ENCODE measurements at places on chromosomes 3 and 15.
A peak's percentile ranks its signal among the peaks of the same experiment; 100 is the strongest.

DNA sequence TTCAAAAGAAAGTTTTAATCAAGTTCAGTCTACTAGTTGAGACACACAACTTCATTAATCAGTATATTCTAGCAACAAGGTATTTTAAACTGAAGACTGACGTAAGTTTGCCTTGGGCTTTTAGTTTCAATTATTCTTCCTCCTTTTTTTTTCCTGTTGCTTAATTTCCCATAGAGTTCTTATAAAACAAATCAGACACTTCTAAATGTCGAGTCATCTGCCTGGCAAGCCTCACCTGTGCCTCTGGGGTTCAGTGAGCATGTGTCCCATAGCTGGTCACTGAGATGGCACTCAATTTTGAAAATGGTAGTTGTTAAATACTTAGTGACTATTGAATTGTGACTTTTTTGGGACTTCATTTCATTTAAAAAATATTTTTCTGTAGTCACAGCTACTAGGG lies 27.4 kb downstream of the NKIRAS1 start:
- no peak for DNase-seq

DNA sequence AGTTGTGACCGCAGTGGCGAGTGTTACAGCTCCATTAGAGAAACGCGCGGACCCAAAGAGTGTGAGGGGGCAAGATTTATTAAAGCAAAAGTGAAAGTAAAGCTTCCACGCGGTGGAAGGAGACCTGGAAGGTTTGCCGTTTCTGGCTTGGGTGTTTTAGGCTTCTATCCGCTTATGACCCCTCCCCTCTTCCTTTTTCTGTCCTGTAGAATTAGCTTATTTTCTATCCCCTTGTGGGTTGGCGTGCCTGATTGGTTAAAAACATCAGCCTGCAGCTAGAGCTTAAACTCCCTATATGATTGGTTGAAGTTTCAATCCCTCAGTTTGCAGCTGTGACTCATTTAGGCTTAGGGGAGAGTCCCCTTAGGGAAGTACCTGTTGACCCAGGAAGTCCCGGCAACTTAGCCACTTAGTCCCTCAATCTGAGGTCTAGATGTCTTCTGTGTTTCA lies 39.6 kb downstream of the C3orf38 start:
- DNase-seq = no peak

DNA sequence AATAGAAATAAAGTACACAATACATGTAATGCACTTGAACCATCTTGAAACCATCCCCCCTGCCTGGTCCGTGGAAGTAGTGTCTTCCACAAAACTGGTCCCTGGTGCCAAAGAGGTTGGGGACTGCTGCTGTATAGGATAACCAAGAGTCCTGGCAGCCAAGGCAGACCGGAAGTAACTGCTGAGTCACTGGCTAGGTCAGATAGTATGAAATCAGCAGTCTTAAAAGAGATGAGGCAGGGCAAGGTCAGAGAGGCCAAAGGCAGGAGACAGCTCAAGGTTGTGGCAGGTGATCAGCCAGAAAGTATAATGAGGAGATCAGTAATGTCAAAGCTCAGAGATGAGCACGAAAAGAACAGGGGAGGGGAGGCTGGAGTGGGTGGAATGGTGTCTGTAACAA lies 60.2 kb downstream of the MAP3K13 start:
- no peak for DNase-seq

DNA sequence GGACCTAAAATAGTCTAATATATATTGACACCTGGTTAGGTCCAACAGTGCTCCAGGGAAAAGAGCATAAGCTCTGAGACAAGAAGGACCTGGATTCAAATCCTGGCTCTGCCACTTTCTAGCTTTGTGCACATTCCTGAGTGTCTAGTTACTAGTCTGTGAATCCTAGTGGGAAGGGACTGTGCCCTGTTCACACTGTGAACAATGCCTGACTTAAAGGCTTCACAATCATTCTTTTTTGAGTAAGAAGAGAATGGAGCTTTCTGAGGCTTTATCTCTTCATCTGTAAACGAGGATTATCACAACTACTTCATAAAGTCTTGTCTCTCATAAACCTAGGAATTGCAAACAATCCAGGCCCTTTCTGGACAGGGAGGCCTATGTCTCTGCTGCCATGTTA lies 235.9 kb downstream of the SOX2 start:
- DNase-seq = no peak

DNA sequence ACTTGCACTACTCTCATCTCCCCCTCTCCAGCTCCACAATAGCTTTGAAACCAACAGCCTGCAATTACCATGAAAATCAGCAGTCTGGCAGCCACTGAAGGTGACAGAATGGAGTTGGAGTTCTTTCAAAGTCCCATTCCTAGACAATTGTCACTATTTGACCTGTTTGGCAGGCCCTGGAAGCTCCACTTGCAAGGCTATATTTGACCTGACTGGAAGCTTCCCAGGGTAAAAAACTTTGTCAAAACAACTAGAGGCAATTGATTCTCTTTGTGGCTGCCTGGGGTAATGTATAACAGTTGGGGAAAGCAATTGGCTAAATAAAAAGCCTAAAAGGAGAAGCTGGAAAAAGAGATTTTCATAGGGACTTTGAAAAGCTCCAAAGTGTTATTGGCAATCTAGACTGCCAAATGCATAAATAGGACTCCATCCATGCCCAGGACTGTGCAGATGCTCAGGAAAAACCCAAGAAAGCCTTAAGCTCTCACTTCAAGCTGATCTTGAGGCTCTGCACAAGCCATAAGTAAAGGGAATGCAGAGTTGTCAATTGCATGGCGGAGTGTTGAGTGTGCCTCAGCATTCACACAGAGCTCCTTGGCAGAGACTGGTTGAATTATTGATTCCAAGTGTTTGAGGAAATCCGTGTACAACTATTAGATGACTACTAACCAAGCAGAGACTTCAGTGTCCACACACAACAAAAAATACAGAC lies 18.3 kb downstream of the GREM1 start:
- DNase-seq = no peak

- no peak for DNase-seq
These were observed 248.7 kb upstream of the CBLB start for GRCh38 chr3:106117490-106117858.

DNA sequence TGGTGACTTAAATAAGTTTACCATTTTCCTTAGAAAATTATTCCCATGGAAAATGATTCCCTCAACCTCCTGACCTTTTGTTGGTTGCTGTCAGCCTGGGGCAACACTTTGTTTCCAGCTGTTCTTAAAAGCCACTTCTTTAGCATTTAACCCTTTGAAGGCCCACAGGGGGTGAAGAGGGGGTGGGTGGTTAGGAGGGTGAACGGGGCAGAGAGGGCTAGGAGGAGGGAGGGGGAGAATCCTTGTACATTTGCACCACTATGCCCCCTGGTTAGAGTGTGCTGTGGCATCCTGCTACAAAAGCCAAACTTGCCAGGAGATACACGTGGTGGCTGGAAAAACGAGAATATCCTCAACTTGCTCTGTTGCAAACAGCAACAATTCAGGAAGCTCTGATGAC lies 273.2 kb upstream of the RGMA start:
- DNase-seq = no peak

- no peak for DNase-seq
These were observed 25.7 kb upstream of the MB21D2 start for GRCh38 chr3:192943393-192943792.

DNA sequence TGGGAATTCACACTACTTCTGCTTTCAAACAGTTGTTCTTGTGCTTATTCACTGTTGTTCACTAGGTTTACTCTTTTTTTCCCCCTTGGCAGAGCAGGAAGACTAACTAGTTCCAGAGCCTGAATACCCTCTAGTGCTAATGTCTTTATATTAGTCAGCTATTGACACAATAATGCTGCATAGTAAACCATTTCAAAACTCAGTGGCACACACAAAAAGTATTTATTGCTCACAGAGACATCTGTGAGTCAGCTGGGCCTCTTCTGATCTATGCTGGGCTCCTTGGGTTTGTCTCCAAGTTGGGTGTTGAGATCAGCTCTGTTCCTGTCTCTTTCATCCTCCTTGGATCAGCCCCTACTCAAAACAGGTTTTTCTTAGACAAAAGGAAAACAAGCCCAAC lies 51.1 kb downstream of the RSRC1 start:
- no peak for DNase-seq

DNA sequence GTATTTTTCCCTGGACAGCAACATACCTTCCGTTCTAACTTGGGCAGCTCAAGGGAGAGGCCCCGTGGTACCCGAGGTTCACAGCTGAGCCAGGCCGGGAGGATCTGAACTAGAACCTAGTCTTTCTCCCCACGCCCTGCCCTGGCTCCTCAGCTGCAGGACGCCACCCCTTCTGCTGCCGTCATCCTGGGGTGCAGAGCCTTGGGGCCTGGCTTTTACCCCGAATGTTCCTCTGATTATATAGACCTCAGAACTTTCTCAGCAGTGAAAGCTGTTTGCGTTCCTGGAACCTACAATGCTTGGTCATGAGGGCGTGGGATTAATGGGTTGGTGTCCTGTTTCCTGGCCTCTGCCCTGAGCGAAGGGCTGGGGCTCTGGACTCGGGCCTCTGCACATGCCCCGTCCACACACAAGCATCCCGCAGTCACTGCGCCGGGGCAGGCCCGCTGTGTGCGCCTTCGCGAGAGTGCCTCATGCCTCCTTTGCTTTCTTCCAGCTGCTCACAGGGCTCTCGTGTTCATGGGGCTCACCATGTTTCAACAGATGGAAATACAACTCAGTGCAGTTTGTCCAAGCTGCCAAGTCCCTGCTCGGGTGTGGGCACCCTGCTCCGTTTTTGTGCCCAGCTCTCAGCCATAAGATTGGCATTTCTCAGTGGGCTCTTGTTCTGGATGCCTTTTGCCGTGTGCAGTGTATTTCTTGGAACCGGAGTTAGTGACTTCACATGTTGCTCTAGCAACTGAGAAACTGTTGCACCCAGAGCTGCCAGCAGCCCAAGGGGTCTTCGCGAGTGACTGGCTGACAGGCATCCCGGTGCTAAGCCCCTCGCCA lies 20.4 kb downstream of the SYNM start:
- DNase-seq = peak; percentile 56

- DNase-seq = no peak
These were observed 1.1 kb downstream of the CMTM7 start for GRCh38 chr3:32392536-32393302.

DNA sequence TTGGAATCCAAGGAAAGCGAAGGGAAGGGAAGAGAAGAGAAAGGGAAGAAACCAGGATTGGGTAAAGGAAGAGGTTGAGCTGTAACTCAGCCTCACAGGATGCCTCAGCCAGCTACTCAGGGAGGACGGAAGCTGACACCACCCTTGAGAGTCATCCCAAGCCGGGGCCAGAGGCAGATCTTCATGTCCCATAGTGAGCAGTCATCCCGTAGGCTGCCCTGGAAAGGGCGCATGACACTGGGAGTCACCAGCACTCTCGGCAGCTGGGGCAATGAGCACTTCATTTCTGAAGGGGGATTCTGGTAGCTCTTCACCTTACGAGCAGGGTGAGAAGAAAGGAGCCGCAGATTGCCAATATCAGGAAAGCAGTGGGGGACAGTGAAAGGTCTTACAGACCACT lies 60.1 kb upstream of the PCSK6 start:
- DNase-seq = no peak

DNA sequence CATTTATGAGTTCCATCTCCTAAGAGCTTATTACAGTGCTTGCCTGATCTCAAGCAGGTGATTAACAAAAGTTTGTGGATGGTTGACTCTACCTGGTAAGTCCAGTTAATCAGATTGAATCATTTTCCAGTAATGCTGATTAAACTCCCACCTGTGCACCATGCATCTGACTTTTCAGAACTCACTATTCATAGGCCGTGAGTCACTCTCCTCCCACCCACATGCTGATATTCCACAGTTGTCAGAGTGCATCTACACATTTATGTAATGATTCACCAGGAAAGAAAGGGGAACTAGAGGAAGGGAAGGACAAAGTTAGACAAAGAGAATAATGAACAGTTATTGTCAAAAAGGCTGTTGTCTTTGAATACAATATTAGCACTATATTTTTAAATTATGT lies 106.2 kb upstream of the UBE3A start:
- no peak for DNase-seq

DNA sequence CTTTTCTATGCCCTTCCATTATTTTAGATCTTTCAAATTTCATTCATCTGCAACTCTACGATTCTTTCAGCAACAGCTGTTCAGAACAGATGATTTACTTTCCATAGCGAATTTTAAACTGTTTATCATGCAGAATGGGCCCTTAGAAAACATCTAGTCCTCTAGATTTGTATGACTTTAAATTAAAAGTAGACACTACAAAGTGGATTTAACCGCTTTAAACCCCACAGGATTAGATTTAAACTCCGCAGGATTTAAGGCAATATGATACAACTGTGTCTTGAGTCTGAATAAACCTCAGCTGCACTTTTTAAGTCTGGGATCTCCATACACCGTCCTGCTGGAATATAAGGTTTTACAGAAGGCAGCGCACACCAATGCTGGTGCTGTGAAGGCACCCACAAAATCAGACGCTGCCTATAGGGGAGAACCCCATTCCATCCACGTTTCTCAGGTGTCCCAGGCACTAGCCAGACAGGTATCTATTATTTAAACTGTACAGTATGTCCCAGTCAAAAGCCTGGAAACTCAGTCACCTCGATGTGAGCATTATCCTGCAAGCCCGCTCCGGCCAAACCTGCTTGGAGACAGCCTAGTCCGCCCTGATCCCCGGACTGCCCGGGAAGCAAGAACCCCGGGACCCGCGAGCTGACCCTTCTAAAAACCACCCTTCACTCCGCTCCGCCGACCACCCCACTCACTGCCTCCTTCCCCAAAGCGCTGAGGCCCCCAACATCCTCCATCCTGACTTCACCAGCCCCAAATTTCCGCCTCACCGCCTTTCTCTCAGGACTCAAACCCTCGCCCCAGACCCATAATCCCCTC lies 768 bp downstream of the ANO10 start:
- peak; percentile 77 for DNase-seq

DNA sequence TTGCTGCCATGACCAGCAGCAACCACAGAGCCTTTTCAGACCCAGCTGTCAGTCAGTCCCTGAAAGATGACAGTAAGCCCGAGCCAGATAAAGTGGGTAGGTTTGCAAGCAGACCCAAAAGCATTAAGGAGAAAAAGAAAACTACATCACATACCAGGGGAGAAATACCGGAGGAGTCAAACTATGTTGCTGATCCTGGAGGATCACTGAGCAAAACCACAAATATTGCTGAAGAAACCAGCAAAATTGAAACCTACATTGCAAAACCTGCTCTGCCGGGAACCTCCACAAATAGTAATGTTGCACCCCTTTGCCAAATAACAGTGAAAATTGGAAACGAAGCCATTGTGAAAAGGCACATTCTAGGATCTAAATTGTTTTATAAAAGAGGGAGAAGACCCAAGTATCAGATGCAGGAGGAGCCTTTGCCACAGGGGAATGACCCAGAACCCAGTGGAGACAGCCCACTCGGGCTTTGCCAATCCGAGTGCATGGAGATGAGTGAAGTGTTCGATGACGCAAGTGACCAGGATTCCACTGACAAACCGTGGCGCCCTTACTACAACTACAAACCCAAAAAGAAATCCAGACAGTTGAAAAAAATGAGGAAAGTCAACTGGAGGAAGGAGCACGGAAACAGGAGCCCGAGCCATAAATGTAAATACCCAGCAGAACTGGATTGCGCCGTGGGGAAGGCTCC lies 42.1 kb upstream of the RASA2 start:
- no peak for DNase-seq

All from suprapubic skin (tissue), 4 donors.